ENCODE measurements at places on chromosomes 1 and 21. TPM values are rescaled to one million over a fixed set of nuclear protein-coding genes. Genes with fewer than 3 reads are reported as not detected.

The ENAH gene
- 112 TPM for total RNA-seq

The FMOD gene
- total RNA-seq: 158 TPM

The SLAMF9 gene
- not detected for total RNA-seq

The BMP8A gene
- total RNA-seq: 4.3 TPM

The OR6K6 gene
- total RNA-seq: not detected

DNA sequence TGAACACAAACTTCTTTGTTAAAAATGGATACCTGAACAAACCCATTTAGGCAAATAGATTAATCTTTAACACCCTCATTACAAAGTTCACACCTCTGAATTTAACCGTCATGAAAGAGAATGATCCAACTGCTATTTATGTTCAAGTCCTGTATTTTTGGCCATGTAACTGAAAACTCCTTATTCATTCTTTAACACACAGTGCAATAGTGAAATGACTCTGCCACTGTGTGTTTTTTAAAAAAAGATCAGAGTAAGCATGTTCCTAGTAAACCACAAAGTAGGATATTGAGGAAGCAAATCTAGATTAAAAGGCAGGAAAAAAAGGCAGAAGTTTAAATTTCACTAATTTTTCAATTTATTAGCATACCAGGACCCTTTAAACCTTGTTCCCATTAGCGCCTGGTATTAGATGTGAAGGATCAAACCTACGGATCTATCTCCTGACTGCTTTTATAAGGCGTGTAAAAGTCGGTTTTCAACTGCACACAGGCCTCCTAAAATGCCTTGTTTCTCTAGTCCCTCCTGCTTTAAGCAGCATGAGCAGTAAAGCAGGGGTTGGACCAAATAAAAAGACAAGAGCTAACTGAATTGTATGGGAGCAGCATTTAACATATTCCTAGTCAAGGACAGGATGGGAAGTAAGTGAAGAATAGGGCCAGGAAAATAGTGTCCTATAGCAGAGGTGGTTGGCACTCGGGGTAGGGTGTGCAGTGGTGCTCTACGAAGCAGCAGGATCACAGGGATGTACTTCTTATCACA lies 33.4 kb downstream of the NUCKS1 start:
- no peak overlapping the region for H3K4me3 ChIP-seq
- H3K27ac ChIP-seq: no peak overlapping the region
- H3K4me1 ChIP-seq: no peaks in the 10 kb centered on the region
- no peaks in the 10 kb centered on the region for H3K27me3 ChIP-seq
- no peaks in the 10 kb centered on the region for H3K36me3 ChIP-seq

DNA sequence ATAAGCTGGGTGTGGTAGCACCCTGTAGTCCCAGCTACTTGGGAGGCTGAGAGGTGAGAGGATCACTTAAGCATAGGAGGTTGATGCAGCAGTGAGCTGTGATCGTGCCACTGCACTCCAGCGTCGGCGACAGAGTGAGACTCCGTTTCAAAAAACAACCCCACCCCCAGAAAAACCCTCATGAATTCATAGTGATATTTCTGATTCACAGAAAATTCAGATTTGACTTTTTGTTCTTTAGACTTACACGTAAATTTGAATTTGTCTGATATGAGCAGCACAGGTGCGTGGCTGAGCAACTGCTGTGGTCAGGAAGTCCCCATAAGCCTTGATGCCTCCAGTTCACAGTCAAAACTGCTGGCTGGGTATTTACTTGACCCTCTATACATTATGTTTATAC lies 10.0 kb upstream of the MORC3 start:
- no peak for DNase-seq
- H3K27ac ChIP-seq: no peak overlapping the region
- H3K4me3 ChIP-seq: no peak overlapping the region
- no peaks in the 10 kb centered on the region for H3K27me3 ChIP-seq

GRCh38 chr1:213050745-213051126 lies 305 bp upstream of the RPS6KC1 start:
- H3K4me3 ChIP-seq: peak overlapping the region; percentile 88
- no peaks in the 10 kb centered on the region for H3K36me3 ChIP-seq
- no peaks in the 10 kb centered on the region for H3K27me3 ChIP-seq
- H3K27ac ChIP-seq: peak overlapping the region; percentile 30
- H3K4me1 ChIP-seq: peaks cover 2% of the 10 kb centered on the region
- DNase-seq: no peak

DNA sequence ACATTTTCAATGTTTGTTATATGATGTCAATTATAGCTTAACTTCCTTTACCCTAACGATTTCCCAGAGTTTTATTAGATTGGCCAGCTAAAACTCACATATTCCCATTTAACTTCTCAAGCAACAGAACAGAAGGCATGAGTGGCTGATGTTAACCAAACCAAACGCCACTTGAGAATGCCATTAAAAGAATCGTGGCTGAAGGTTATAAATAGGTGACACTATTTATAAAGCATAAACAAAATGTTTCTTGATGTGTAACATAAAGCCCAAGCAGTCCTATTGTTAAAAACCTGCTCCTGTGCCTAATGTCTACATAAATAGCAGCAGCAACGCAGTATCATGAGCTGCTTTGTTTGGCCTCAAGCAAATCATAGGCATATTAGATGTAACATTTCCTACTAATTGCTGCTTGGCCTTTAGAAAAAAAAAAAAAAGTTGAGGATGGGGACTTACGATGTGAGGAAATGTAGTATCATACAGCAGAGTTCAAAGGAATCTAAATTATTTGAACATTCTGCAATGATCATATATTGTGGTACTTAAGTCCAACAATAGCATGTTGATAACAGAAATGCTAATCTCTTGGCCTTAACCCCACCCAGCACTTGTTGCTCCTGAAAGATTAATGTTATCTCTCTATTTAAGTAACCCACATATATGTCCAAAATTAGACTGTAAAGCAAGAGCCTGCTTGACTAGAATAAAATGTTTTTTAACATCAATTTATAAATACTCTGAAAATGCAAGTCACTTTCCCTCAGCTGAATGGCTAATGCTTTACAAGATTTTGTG lies 106.0 kb downstream of the ESRRG start:
- H3K4me1 ChIP-seq: no peaks in the 10 kb centered on the region
- H3K27ac ChIP-seq: no peak overlapping the region
- no peak overlapping the region for H3K4me3 ChIP-seq
- no peaks in the 10 kb centered on the region for H3K27me3 ChIP-seq
- no peak for DNase-seq

GRCh38 chr1:76802094-76802493 lies 65.2 kb upstream of the ST6GALNAC5 start:
- no peak overlapping the region for H3K27ac ChIP-seq
- no peaks in the 10 kb centered on the region for H3K36me3 ChIP-seq

DNA sequence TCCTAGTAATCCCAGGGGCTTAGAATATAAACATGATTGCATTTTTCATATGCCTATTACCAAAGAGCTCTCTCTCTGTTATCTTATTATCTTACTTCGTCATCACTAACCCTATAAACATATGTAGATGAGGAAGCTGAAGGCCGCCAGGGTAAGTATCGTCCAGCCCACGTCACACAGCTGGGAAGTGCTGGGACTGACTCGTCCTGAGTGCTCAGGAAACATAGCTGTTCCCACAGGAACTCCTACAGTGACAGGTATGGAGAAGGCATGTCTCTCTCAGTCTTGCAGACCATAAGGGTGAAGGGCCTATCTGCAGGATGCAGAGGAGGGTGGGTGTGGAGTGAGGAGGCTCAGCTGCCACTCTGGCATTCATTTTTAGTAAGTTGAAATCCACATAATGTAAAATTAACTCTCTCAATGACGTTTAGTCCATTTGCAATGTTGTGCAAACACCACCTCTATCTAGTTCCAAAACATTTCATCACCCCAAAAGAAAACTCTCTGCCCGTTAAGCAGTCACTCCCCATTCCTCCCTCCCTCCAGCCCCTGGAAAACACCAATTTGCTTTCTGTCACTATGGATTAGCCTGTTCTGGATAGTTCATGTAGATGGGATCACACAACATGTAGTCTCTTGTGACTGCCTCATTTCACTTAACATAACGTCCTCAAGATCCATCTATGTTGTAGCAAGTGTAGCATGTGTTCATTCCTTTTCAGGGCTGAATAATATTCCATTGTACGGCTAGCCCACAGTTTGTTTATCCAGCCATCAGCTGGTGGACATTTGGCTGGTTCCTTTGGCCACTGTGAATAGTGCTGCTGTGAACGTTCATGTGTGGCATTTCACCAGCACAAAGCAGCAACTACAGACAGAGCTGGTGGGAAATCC lies 68.3 kb downstream of the TCP10L start:
- H3K4me1 ChIP-seq: peaks cover 3% of the 10 kb centered on the region
- no peak for DNase-seq
- no peak overlapping the region for H3K4me3 ChIP-seq
- H3K36me3 ChIP-seq: no peaks in the 10 kb centered on the region
- H3K27ac ChIP-seq: no peak overlapping the region
- H3K27me3 ChIP-seq: no peaks in the 10 kb centered on the region

- H3K36me3 ChIP-seq: no peaks in the 10 kb centered on the region
- DNase-seq: no peak
- H3K4me1 ChIP-seq: no peaks in the 10 kb centered on the region
- no peaks in the 10 kb centered on the region for H3K27me3 ChIP-seq
- no peak overlapping the region for H3K4me3 ChIP-seq
Measured at GRCh38 chr1:233671286-233671685, 57.4 kb downstream of the KCNK1 start.

- H3K36me3 ChIP-seq: no peaks in the 10 kb centered on the region
- H3K27me3 ChIP-seq: no peaks in the 10 kb centered on the region
- DNase-seq: no peak
- no peak overlapping the region for H3K4me3 ChIP-seq
- H3K4me1 ChIP-seq: peaks cover 6% of the 10 kb centered on the region
- H3K27ac ChIP-seq: no peak overlapping the region
Measured at GRCh38 chr1:33032126-33032869, 4.4 kb downstream of the AK2 start.

DNA sequence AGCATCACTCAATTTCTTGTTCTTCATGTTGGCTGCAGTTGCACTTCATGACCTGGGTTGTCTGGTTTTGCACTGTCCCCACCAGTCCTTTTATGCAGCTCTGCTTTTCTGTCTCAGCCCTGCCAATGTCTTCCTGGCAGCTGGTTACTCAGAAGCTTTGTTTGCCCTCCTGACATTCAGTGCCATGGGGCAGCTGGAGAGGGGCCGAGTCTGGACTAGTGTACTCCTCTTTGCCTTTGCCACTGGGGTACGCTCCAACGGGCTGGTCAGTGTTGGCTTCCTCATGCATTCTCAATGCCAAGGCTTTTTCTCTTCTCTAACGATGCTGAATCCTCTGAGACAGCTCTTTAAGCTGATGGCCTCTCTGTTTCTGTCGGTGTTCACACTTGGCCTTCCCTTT lies 6.6 kb downstream of the PIGV start:
- H3K27ac ChIP-seq: no peak overlapping the region
- no peak for DNase-seq
- H3K4me1 ChIP-seq: peaks cover 4% of the 10 kb centered on the region
- H3K4me3 ChIP-seq: no peak overlapping the region
- no peaks in the 10 kb centered on the region for H3K27me3 ChIP-seq
- no peaks in the 10 kb centered on the region for H3K36me3 ChIP-seq

GRCh38 chr1:207140536-207140935 lies 36.5 kb downstream of the C4BPA start:
- no peaks in the 10 kb centered on the region for H3K4me1 ChIP-seq
- no peak overlapping the region for H3K27ac ChIP-seq
- H3K27me3 ChIP-seq: no peaks in the 10 kb centered on the region
- no peaks in the 10 kb centered on the region for H3K36me3 ChIP-seq
